EL (cell line): ENCODE measurements at places on chromosomes 7 and 10.
A peak's percentile ranks its signal among the peaks of the same experiment; 100 is the strongest.

- DNase-seq = no peak
Measured at GRCh38 chr7:36925691-36926090, 201.4 kb upstream of the AOAH start.

DNA sequence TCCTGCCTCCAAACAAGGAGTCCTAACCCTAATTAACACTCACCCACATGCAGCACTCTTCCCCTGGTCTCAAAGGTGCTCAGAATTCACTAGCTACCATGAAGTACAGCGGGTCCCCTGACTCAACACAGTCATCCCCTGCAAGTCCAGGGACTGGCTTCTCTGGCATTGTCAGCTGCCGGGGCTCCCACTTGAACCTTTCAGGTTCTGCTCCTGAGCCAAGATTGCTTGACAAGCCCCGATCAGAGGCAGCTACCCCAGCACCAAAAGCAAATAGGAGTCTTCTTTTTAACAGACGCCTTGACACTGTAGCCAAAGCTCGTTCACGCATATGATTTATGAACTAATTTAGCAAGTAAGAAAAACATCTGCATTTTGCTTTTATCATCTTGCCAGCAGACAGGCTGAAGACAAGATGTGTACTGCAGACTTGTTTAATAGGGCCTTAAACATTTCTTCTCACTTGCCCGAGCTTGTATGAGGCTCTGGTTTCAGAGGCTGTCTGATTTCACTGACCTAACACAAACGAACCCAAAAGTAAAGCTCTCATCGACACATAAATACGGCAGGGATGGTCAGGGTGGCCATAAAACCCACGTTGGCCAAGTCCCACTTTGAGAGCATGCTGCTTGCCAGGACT, 67.6 kb upstream of the ADAM12 start:
- no peak for DNase-seq

DNA sequence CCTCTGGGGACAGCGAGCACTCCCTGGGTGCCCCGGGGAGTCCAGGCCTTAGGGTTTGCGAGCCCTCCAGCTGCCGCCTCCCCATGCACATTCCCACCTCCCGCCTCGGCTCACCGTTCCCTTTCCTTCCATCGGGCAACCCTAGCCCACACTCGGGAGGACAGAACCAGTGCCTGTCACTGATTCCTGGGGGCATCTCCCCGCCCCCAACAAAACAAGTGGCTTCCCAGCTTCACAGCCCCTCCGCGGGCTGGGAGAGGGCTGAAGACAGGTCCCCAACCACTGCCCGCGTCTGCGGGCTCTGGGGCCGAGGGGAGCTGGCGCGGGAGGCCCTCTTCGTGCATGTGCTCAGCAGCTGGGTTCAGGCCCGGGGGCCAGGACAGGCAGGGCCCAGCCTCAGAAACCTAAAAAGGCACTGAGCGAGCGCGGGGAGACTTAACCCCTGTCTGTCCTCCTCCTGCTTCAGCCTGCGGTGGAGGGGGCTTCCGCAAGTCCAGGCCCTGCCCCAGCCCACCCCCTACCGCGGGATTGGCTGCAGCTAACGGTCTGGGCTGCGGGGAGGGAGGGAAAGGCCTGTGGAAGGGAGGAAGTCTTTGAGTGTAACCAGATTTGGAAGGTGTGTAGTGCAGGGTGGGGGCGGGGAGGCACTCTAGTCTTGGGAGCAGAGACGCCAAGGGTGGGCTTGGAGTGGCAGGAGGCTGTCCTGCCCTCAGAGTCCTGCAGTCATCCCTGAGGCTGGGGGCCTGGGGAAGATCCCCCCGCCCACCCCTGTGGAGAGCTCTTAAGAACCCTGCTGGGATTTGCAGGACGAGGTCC, 1.2 kb downstream of the FLNC start:
- DNase-seq = peak; percentile 69

DNA sequence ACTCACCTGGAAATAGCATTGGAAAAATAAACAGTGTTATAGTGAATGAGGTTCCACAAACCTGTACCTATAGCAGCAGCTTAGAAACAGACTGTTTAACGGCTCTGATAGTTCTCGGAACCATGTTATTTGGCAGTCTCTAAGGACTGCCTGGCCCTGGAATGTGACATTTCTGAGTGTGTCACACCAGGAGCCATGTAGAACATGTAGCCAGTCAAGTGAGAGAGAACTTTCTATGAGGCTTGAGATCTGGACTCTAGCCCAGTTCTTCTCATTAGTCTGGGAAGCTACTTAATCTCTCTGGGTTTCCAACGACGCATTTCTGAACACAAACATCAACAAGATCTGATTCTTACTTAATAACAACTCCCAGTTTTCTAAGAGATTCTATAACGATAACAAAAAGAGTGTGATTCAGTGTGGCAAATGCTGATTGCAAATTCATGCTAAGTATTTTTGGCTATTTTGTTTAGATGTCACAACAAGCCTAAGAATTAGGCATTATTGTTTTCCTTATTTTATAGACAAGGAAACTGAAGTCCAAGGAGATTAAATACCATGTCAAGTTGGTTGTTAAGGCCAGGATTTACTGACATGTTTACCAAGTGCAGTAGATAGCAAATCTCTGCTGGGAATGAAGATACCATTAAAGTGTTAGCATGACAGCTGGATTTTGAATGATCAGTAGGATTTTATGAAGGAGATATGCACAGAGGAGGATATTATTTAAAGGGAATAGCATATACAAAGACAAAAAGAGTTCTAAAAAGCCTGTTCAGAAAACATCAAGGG, 47.2 kb downstream of the APBB1IP start:
- peak; percentile 61 for DNase-seq

- no peak for DNase-seq
Measured at GRCh38 chr10:116178086-116178605, 94.9 kb downstream of the GFRA1 start.

- DNase-seq = peak; percentile 32
Measured at GRCh38 chr10:75403144-75403938, 1.8 kb upstream of the ZNF503 start.

GRCh38 chr10:89664203-89664602, 19.2 kb upstream of the PANK1 start:
- no peak for DNase-seq

GRCh38 chr7:40243076-40243475, 108.3 kb downstream of the SUGCT start:
- no peak for DNase-seq

GRCh38 chr7:30028749-30029635, 780 bp downstream of the PLEKHA8 start:
- DNase-seq = peak; percentile 56

GRCh38 chr10:70751356-70751755, 33.8 kb downstream of the TBATA start:
- DNase-seq = no peak

DNA sequence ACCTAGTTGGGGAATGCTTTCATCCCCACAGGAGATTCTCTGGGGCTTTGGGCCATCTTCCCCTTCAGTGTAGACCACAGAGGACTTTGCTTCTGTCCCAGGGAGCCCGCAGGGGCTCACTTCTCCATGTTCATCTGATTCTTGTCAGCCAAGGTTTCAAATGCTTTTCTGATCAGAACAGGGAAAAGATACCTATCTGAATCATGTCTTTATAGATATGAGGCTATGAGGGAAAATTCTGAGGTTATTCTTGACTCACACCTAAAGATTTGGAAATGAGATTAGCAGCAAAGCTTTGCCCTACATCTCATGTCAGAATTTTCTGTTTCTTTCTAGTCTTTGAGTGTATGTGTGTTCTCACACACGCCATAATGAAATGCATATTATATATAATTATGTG, 53.3 kb downstream of the FIGNL1 start:
- DNase-seq = no peak

DNA sequence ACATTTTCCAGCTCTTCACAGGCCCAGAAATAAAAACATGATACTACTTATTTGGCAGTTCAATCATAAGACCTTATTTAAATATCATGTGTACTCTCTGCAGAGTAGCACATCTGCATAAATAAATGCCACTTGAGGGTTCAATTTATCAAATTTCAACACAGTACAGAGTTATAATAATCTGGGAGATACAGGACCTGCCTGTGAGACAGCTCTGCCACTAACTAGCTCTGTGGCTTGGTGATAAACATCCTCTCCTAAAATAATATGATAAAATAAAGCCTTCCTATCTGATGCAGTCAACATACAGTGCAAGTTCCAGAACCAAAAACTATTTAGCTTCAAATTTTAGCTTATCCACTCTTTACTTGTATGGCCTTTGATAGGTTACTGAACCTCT, 90.9 kb upstream of the GATAD1 start:
- no peak for DNase-seq

GRCh38 chr7:40470817-40471216, 336.0 kb downstream of the SUGCT start:
- no peak for DNase-seq

GRCh38 chr7:21719846-21720245, 177.0 kb downstream of the DNAH11 start:
- DNase-seq = no peak

DNA sequence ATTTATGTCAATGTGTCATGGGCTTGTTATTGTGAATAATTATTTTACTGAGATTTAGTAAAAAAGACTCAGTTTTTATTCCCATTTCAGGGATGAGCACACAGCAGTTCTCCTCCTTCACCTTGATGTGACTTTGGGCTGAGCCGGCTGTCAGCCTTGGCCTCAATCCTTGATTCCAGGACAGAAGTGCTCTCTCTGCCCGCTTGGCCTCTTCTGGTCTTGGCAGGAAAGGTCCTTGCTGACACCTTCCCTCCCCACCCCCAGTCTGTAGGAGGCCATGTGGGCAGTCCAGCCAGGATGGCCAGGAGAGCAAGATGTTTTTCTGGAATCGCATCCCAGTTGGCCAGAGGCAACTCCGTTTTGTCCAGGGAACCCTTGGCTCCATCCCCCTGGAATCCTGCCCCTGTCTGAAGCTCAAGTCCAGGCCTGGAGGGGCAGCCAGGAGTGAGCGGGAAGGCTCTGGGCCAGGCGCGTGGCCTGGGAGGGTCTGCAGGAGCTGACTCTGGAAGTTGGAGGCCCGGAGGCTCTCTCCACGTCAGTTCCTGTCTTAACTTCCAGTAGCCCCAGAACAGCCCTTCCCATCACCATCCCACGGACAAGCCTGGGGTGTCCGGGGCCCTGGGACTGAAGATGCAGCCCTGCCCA, 100.9 kb downstream of the PDGFA start:
- DNase-seq = no peak

- no peak for DNase-seq
Measured at GRCh38 chr7:81611040-81611439, 158.8 kb downstream of the HGF start.

DNA sequence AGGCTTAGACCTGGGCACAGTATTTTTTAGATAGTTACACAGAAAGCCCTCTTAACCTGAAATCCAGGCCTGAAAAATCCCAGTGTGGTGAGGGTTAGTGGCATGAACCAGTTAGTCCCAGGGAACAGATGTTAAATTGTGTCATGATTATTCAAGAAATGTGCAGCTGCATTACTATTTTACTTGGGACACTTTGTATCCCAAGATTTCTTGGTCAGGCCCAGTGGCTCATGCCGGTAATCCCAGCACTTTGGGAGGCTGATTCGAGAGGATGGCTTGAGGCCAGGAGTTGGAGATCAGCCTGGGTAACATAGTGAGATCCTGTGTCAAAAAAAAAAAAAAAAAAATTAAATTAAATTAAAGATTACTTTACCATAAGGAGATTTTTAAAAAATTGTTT, 36.0 kb upstream of the OTUD1 start:
- no peak for DNase-seq

DNA sequence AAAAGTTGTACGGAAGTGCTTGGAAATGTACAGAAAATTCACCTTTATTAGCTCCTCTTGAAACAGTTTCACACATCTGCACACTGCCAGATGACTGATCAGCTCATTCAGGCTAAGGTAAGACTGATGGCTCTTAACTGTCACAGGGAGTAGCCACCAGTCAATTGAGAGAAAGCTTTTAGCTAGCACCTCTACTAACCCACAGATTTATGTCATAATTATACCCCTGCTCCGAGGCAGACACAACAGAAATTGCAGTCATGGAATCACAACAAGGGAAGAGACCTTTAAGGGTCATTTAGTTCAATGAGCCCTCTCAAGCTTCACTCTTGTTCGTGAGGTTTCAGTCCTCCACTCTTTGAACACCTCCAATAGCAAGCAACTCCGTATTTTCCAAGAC, 235.4 kb downstream of the TRIL start:
- no peak for DNase-seq

DNA sequence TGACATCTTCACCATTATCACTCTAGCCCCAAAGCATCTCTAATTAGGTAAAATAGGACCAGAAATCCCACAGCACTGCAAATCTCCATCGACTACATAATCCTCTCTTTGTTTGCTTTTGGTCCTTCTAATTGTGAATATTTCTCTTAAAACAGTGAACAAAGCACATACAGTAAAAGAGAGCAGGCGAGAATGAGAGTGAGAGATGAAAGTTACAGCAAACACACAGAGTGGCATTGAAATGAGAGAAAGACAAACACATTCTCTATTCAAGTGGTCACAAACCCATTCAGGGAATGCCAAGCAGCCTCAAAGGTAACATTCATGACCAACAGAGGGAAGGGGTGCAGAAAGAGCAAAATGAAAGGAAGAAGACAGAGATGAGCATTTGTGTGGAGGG, 109.8 kb upstream of the PTN start:
- DNase-seq = no peak

GRCh38 chr10:17779784-17780183, 27.8 kb downstream of the TMEM236 start:
- no peak for DNase-seq

DNA sequence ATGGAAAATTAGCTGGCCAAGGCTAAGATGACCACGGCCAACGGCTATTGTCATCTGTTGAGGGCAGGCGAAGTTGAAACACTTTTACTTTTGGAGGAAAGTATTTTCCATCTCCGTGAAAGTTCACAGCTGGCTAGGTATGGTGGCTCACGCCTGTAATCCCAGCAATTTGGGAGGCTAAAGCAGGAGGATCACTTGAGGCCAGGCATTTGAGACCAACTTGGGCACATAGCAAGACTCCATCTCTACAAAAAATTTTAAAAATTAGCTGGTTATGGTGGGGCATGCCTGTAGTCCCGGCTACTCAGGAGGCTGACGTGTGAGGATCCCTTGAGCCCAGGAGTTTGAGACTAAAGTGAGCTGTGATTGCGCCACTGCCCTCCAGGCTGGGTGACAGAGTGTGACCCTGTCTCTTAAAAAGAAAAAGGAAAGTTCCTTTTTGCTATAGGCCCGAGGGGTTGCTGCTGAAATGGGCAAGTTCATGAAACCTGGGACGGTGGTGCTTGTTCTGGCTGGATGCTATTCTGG, 85.5 kb upstream of the MKLN1 start:
- DNase-seq = no peak

DNA sequence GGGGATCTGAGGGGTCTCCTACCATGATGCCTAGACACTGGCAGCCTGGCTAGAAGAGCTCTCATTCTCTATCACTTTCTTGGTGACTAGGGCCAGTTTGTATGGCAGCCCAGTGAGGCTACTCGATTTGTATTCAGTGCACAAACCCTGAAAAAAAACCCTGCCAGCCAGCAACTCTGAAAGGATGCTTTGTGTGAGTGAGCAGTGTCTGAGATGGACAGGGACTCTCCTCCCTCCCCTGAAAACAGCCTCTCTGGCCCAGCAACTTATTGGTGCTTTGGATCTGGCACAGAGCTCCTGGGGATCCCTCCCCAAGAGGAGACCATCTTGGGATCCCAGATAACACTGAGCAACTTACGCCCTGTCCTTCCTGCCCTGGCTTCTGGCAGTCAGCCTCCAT, 10.8 kb upstream of the LRRC4 start:
- DNase-seq = no peak

- peak; percentile 91 for DNase-seq
Measured at GRCh38 chr7:27921081-27921836, 181.3 kb downstream of the TAX1BP1 start.

GRCh38 chr10:81479316-81479715, 395.7 kb upstream of the NRG3 start:
- DNase-seq = no peak
